ENCODE measurements at places on chromosomes 5 and 9. TPM values are rescaled to one million over a fixed set of nuclear protein-coding genes. Genes with fewer than 3 reads are reported as not detected.

SLC6A18 gene
- total RNA-seq = not detected

EGFLAM gene
- total RNA-seq = 3.0 TPM

CCL21 gene
- total RNA-seq = not detected

CENPP gene
- total RNA-seq = 1.7 TPM

LCN12 gene
- not detected for total RNA-seq

PCDHGA11 gene
- total RNA-seq = 23.0 TPM

BTNL3 gene
- not detected for total RNA-seq
